ENCODE measurements at places on chromosomes 7 and 10.

- peak; percentile 82 for DNase-seq
Observed at GRCh38 chr10:73850863-73851461, 23.4 kb downstream of the CAMK2G start.

- no peak for DNase-seq
Observed at GRCh38 chr10:1274111-1274661, 218.0 kb downstream of the WDR37 start.

DNA sequence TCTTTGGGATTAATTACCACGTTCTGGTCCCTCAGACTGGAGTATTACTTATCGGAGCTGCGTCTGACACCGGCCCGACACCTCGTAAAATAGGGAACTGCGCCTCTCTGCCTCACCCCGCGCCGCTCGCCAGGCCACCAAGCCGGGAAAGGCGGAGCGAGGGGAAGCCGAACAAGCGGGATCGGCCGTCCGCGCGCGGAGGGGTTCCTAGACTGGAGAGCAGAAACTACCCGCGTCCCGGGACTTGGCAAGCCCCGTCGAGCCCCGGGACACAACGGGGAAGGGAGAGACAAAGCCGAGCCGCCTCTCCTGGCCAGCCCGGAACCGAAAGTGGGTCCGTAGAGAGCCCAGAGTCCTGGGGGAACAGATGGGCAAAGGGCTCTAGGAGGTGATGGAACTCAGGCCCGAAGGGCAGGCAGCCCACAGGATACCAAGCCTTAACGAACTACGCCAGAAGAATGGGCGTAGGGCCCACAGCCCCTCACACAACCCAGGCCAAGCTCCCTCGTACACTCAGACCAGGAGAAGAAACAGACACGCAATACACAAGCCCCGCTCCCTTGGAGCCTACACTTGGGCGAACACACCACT is 6.5 kb downstream of the LBX1 start:
- DNase-seq = no peak

GRCh38 chr10:61950449-61951143 is 49.1 kb downstream of the ARID5B start:
- DNase-seq = no peak

GRCh38 chr7:155227788-155228458 is 69.8 kb upstream of the INSIG1 start:
- DNase-seq = peak; percentile 57

- no peak for DNase-seq
Observed at GRCh38 chr10:89003344-89003743, 12.7 kb downstream of the FAS start.

DNA sequence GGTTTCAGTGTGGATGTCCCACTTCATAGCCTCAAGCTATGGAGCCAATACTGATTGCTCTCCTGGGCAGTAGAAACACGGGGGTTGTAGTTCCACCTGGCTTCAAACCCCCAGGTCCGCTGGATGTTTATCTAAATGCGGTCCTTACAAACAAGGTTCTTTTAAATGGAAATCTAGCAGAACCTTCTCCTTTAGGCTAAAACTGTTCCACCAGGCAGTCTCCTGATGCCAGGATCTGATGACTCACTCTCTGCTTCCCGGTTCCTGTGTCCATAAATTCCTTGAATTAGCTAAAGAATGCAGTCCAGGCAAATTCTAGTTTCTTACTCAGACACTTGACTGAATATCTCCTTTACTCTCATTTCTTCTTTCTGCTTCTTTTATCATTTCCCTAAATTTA is 108.4 kb upstream of the FAM3C start:
- DNase-seq = no peak

- DNase-seq = no peak
Observed at GRCh38 chr10:28480628-28480965, 52.3 kb upstream of the WAC start.

- no peak for DNase-seq
Observed at GRCh38 chr10:110992006-110992800, 72.8 kb downstream of the SHOC2 start.

GRCh38 chr7:25913598-25914224 is 238.3 kb upstream of the NFE2L3 start:
- DNase-seq = no peak

DNA sequence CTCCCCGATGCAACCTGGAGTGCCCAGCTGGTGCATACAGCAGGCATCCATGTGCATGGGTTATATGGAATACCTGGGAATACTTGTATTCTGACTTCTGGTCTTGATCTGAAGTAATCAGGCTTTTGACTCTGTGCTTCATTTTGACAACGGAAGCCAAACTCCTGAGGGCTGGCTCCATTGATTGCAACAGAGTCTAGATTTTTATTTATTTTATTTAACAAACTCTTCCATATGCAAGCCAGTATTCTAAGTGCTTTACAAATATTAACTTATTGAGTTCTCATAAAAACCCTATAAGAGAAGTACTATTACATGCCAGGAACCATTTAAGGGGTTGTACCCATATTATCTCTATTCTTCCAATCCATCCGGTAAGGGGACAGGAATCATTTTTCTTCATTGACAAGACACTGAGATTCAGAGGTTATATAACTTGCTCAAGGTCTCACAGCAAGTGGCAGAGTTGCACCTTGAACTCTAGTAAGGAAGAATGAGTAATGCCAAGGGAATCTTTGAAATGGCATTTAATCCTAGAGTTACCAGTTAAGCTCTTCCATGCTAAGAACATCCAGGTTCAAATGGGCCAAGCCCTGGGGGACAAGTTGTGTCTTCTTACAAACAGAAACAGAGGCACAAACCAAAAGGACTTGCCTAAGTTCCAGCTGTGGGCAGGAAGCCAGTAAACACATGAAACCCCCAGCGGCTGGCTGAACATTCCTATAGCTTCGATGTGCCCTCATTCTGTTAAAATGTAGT is 241.0 kb downstream of the WDR11 start:
- no peak for DNase-seq

DNA sequence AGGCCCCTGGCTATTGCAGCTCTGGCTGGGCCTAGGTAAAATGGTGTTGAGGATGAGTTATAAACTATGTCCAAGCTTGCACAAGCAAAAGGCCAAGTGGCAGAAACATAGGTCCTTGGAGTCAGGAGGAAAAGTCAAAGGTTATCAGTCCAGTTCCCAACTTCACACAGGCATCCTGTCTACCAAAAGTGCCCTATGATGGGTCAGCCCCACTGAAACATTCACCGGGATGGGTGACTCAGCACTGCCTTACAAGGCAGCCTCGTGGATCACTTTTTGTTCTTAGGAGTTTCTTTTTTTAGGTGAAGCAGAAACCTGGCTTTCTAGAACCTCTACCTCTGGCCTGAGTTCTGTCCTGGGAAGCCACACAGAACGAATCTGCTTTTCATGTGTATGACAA is 158.8 kb upstream of the LYZL2 start:
- DNase-seq = no peak

- no peak for DNase-seq
Observed at GRCh38 chr10:132860532-132860931, 74.6 kb upstream of the NKX6-2 start.

GRCh38 chr10:59678884-59679301 is 30.8 kb downstream of the SLC16A9 start:
- DNase-seq = no peak

DNA sequence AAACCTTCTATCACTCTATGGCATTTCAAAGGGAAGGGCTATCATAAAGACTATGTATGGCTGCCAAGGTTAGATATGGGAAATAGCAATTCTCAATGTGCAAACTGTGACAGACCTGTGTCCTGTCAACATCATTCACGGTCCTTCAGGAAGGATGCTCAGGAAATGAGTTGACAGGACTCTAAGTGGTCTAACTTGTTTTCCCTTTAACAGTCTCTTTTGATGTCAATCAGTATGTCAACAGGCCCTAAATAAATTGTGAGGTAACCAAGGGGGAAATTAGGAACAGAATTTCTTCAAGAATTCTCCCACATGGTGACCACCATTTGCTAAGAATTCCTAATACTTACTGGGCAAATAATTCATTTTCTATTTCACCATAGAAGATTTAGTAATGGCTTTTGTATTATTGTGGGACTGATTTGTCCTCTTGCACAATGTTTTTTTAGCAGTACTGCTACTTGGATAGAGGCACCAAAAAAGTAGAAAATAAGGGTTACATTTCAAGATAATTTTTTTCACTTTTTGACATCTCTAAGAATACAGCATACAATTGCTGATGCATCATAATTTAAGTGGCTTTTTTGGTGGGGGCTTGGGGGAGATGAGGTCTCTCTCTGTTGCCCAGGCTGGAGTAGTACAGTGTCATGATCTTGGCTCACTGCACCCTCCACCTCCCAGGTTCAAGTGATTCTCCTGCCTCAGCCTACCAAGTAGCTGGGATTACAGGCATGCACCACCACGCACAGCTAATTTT is 275.8 kb downstream of the CACNA2D1 start:
- no peak for DNase-seq

DNA sequence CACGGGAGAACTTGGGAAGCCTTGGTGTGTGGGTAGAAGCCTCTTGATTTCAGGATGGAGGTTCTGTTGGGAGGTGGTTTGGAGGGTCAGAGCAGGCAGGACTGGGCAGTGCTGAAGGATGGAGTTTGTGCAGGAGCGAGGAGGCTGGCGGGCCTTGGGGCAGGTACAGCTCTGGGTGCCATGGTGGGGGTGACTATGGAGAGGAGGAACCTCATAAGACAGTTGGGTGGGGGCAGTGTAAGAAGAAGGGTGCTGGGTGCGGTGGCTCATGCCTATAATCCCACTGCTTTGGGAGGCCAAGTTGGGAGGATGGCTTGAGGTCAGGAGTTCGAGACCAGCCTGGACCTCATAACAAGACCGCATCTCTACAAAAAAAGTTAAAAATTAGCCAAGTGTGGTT is 54.7 kb upstream of the GTF2IRD1 start:
- no peak for DNase-seq

DNA sequence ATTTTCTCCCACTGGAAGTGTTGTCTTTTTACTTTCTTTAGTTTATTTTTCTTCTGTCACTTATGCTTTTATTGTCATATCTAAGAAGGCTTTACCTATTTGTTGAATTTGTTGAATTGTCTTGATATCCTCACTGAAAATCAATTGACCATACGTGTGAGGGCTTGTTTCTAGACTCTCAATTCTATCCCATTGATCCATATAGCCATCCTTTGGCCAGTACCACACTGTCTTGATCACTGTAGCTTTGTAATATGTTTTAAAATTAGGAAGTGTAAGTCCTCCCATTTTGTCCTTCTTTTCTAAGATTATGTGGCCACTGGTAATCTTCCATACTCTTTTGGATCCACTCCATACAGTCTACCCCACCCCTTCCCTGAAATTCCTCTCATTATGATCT is 25.5 kb upstream of the MNX1 start:
- DNase-seq = no peak

GRCh38 chr7:5349005-5349380 is 66.2 kb downstream of the SLC29A4 start:
- DNase-seq = no peak

GRCh38 chr10:75430000-75430763 is 1.2 kb upstream of the LRMDA start:
- DNase-seq = peak; percentile 74

GRCh38 chr10:35262436-35262835 is 73.9 kb upstream of the CCNY start:
- no peak for DNase-seq

DNA sequence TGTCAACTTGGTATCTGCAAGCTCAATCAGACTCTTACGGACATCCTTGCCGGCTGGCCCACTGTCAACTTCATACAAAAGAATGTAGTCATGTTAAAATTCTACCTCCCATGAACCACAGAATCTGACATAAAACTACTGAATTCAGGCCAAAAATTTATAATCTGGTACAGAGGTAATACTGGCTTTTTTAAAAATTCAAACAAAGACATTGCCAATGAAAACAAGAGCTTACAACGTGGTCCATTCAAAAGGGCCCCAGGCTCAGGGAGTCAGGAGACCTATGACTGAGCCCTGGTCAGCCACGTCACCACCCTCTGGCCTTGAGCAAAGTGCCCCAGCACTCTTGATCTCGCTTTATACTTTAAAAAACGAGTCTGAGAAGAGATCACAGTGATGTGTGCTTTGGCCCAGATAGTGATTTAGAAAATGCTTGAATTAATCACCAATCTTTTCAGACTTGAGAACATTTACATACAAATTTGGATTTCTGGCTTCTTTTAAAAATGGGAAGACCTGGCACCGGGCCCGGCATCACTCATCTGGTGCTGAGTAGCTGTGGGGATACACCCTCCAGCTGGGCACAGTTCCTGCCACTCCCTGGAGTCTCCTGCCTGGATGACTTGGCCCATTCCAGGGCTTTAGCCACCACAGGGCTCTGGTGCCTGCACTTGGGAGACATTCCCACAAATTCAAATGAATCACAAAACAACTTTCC is 94.1 kb downstream of the PIP4K2A start:
- DNase-seq = no peak

GRCh38 chr7:5050676-5051075 is 5.0 kb downstream of the RBAK start:
- no peak for DNase-seq

GRCh38 chr7:54722026-54722425 is 37.0 kb downstream of the SEC61G start:
- no peak for DNase-seq

DNA sequence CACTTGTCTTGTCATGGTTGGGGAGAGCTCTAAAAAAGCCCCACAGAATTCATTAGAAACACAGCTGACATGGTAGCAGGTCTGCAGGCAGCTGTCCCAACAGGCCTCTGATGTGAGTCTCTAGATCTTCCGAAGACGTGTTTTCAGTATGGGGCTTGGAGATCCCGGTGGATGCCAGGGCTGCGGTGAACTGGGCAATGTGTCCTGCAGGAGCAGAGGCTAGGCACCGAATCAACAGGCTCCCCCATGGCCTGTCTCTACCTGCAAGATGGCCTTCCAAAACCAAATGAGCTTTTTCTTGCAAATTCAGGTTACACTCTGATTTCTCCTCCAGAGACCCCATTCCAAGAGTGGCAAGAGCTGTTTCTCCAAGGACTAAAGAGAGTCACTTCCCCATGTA is 2.9 kb downstream of the CPXM2 start:
- DNase-seq = no peak

DNA sequence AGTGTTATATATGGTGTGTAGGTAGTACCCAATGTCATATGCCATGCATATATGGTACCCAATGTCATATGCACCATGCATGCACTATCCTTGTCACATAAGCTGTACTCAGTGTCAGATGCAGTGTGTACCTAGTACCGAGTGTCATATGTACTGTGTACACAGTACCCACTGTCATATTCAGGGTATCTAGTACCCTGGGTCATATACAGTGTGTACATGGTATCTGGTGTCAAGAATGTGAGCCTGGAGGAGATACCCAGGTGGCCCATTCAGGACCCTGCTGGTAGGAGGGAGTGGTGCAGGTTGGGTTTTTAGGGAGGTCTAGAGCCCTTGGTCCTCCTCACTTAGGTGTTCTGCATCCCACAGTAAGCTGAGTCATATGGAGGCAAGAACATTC is 1.8 kb downstream of the ZMYND11 start:
- peak; percentile 57 for DNase-seq

Measured in iPS-NIHi11 (cell line).